Epithelial cell of prostate (primary cell): ENCODE measurements at places on chromosomes 5 and 9.

- DNase-seq = no peak
Measured at GRCh38 chr5:179278119-179278518, 67.1 kb downstream of the ADAMTS2 start.

GRCh38 chr9:129869585-129870501 is 34.6 kb downstream of the USP20 start:
- DNase-seq = no peak

GRCh38 chr5:50724262-50724661 is 57.8 kb downstream of the PARP8 start:
- DNase-seq = no peak

GRCh38 chr5:72691751-72692150 is 124.7 kb upstream of the TNPO1 start:
- no peak for DNase-seq

- no peak for DNase-seq
Measured at GRCh38 chr5:144478565-144478964, 307.9 kb downstream of the KCTD16 start.

GRCh38 chr9:3043369-3043768 is 199.5 kb upstream of the PUM3 start:
- DNase-seq = no peak

GRCh38 chr9:98750364-98751060 is 41.8 kb upstream of the GABBR2 start:
- DNase-seq = no peak

DNA sequence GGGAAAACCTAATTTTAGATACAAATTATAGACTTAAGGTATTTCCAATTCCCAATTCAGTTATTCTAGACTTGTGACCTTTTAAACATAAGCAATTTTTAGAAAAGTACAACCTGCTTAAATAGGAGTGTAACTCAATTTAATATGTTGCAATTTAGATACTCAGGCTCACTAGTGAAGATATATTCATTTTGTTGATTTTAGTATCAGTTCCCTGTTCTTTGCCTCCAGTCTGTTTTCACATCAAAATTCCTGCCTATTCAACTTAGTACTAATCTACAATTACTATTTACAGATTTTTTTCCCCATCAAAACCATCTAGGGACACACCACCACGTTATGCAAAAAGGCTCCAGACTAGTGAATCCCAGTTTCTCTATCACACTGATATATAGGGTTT is 30.4 kb downstream of the PWWP2A start:
- DNase-seq = no peak

DNA sequence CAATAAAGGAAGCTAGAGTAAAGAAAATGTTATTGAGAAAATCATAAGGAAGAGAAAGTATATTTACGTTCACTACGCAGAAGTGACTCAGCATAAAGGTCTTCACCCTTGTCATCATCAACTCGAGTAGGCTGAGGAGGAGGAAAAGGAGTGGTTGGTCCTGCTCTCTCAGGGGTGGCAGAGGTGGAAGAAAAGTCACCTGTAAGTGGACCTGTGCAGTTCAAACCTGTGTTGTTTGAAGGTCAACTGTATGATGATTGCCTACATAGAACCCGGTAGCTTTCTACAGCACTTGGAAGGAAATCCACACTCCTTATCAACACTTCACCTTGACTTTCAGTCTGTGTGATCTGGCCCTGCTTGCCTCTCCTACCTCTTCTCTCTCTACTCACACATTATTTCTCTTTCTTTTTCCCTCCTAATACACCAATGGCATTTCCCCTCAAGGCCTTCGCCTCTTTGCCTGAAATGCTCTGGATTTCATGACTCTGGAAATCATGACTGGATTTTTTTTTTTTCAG is 109.3 kb upstream of the CPEB4 start:
- DNase-seq = no peak

- no peak for DNase-seq
Measured at GRCh38 chr5:125236981-125237380, 490.5 kb upstream of the ZNF608 start.

DNA sequence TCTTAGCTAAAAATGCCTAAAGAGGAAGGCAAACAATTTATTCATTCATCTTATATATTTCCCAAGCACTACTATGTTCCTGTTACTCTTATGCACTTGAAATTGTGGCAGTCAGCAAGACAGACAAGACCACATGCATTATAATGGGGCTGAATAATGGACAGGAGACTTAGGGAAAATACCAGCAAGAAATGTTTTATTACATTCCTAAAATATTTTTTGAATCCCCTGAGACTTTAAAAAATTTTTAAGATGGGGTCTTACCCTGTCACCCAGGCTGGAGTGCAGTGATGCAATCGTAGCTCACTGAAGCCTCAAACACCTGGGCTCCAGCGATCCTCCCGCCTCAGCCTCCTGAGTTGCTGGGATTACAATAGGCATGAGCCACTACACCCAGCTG is 13.2 kb downstream of the ZCCHC9 start:
- DNase-seq = no peak

DNA sequence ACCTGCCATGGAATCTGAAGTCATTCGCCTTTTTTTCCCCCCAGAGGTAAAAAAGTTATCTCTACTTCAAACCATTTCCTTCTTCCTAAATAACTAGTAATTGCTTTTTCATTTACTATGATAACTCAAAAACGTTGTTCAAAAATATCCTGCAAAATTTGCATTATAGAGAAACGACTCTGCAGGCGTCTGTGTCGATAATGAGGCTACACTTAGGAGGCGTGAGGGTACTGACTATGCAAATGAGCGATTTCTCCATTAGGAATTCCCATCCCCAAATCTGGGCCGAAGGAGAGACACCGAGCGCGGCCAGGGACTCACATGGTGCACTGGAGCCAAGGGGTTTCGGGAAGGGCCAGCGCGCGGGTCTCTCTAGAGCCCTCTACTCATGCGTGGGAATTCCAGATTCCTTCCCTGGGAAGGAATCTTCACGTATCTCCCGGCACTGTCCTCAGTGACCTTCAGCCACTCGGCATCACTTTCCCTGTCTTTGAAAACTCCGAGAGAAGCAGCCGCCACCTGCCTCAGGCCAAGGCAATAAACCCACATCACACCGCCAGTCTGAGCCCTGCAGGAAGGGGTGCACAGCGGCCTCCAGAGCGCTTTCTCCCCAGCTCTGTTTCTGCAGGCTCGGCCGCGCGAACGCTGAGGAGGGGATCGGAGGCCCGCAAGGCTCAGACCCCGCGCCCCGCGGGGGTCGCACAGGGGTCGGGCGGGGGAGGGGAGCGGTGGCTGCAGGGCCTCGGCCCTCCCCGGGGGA is 718 bp upstream of the DENND4C start:
- no peak for DNase-seq

DNA sequence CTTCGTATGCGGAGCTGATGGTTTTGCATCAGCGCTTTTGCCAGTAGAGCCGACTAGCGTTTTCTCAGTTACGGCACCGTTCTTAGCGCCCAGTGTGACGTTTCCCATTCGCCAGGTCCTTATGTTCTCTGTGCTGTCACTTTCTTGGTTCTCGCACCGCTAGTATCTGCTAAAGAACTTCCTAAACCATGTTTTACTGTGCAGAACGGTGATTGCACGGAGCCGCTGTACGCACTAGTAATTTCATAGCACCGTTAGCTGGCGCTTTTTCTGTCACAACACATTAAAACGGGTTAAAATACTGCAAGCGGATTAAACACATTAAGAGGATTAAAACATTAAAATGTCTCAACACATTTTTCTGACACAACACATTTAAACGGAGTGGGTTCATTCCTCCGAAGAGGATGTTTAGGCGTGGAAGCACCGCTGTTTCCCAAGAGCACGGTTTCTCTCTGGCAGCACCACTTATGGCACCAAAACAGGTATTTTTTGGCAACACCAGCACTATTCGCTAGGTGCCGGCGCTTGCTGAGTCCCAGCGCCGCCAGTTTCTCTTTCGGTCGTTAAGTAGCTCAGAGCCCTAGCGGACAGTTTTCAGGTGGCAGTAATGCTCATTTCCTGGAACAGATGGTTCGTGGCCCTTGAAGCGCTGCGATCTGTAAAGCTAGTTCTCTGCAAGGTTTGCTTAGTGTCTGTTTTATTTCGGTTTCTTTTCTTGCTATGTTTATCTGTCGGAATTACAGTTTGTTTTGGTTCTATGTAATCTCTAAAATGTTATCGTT is 20.3 kb downstream of the ANXA2R start:
- no peak for DNase-seq

DNA sequence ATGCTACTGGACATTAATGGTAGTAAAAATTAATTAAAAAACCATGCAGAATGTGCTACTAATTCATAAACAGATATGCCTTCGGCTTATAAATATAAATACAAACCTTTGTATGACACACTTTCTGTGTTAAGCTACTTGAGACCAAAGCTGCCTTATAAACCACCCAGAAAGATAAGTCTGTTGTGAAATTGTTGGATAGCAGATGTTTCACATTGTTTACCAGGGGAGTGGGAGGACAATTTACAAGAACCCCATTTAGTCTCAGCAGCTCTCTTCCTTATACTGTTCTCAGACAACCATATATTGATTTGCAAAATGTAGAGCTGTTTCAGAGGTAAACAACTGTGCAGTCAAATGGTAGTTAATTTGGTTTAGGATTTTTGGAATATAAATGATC is 524.4 kb downstream of the PRR16 start:
- DNase-seq = no peak

DNA sequence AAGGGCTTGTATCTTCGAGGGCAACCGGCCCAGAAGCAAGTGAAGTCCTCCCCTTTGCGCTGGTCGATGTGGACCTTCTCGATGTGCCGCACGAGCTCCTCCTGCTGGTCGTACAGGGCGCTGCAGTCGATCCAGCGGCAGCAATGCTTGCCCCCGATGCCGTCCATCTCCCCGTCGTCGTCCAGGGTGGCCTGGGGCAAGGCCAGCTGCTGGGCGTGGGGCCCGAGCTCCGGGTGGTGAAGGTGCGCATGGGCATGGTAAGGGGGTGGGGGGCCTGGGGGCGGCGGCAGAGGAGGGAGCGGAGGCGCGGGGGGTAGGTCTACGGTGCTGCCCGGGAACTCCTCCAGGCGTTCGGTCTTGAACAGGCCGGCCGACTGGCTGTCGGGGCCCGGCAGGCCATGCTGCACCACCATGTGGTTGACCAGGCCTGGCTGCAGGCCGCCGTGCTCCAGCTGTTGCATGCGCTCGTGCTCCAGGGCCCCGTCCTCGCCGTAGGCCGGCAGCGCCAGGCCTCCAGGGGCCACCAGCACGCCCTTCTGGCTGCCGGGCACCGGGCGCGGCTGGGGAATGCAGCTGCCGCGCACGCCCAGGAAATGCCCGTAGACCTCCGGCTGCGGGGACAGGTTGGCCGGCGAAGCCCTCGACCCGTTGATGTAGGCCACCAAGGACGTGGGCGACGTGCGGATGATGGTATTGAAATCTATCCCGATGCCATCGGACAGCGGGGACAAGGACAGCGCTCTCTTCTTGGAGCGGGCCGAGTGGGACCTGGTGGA is 181.8 kb downstream of the GLIS3 start:
- DNase-seq = no peak

DNA sequence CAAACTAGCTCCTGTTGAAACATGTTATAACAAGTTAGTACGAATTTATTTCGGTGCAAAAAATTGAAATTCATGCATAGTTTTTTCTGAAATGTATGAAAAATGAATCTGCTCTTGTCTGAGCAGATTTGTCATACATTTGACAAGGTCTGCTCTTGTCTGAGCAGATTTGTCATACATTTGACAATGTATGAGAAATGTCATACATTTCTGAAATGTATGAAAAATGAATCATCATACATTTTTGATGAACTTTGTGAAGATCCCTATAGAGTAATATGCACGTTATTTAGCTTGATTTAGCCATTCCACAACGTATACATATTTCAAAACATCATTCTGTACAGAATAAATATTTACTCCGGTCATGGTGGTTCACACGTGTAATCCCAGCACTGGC is 85.9 kb upstream of the PARP8 start:
- no peak for DNase-seq

DNA sequence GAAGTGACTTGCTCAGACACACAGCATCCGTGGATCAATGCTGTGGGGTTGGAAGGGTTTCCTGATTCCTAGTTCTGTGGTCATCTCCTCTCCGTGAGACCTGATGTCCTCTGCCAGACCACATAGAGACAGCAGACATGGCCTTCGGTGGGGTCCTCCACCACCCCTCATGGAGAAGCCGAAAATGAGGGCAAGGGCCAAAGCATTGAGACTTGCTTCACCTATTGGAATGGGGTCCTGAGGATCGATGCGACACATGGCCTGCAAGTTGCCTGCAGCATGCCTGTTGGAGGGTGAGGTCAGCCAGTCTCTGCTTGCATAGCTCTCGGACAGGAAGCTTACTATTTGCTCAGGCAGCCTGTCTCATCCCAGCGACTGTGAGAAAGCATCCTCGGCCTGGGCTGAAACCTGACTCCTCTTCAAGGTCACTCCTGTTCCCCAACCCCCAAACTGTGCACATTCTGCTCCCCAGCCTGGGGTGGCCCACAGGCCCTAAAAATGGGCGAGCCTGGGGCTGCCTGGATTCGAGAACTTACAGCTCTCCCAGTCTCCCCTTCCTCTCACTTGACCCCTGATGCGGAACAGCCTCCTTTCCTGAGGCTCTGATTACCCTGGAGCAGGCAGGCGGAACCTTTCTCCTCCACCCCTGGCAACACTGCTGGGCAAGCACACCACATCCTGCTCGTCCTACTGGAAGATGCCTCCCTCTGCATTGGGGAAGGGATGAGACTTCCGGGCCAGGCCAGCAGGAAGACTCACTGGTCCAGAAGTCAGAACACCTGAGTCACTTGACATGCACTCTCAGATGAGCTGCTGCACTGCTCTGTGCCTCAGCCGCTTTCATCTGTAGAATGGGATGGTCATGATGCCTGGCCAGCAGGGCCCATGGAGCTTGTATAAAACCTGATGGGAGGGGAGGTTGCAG is 186.9 kb downstream of the RGS3 start:
- DNase-seq = no peak

- no peak for DNase-seq
Measured at GRCh38 chr5:124289641-124290311, 456.7 kb downstream of the ZNF608 start.

GRCh38 chr9:98333703-98334582 is 78.5 kb upstream of the TBC1D2 start:
- DNase-seq = peak; percentile 33

GRCh38 chr9:70954126-70954525 is 167.3 kb downstream of the TRPM3 start:
- DNase-seq = no peak

DNA sequence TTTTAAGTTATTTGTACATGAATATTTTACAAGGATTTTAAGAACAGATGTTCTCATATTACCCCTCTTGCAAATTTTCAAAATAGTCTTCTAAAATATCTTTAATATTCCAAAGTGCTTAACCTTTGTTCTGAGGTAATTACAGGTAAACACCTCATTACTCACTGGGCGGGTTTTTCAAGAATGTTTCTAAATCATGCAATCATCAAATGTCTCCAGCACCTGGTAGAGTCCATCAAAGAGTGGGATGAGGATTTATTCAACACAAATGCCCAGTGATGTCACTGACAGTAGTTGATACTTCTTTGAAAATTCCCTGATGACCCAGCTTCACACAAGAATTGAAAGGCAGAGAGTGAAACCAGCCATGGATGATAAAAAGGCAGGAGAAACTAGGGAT is 114.4 kb downstream of the SEC61B start:
- DNase-seq = peak; percentile 12

GRCh38 chr5:92527311-92528078 is 1053.5 kb downstream of the NR2F1-AS1 start:
- no peak for DNase-seq

GRCh38 chr9:125508249-125508648 is 198.8 kb downstream of the MAPKAP1 start:
- no peak for DNase-seq

GRCh38 chr5:158484150-158484549 is 615.6 kb downstream of the EBF1 start:
- no peak for DNase-seq
